CD4-positive, alpha-beta T cell treated with Interleukin-4 for 1 hour (primary cell): ENCODE measurements at places on chromosomes 1 and 21.

DNA sequence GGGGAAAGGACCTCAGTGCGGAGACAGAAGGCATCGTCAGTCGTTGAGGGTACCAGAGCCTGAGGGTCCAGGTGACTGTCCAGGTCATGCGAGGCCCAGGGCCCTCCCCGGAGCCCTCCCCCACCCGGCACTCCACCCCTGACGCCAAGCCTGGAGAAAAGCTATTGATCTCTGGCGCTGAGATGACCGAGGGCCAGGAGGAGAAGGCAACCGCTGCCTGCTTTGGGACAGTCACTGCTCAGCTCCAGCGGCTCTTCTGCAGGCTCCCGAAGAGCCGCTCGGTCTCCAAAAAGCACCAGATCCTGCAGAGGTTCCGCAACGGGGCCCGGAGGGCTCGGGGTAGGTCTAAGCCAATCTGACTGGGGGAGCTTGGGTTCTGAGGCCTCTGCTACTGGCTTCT, 10.9 kb downstream of the RASSF5 start:
- DNase-seq: no peak

GRCh38 chr1:57086154-57086553, 120.3 kb upstream of the C8B start:
- no peak for DNase-seq

DNA sequence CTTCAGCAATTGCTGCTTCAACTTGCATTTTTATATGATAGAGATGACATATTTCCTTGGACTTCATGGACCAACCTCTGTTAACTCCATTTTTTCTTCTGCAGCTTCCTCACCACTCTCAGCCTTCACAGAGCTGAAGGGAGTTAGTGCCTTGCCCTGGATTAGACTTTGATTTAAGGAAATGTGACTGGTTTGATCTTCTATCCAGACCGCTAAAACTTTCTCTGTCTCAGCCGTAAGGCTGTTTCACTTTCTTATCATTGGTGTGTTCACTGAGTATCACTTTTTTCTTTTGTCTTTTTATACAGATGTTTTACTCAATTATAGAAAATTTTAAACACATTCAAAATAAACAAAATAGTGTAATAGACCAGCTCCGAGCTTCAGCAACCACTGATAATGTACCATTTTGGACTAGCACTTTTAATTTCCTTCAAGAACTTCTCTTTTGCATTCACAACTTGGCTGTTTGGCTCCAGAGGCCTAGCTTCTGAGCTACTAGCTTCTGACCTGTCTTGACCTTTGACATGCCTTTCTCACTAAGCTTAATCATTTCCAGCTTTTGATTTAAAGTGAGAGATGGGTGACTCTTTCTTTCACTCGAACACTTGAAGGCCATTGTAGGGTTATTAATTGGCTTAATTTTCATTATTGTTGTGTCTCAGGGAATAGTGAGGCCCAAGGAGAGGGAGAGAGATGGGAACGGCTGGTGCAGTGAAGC, 9.3 kb downstream of the NEK7 start:
- no peak for DNase-seq

- no peak for DNase-seq
These were observed 16.2 kb downstream of the PI4KB start for GRCh38 chr1:151311011-151311410.

DNA sequence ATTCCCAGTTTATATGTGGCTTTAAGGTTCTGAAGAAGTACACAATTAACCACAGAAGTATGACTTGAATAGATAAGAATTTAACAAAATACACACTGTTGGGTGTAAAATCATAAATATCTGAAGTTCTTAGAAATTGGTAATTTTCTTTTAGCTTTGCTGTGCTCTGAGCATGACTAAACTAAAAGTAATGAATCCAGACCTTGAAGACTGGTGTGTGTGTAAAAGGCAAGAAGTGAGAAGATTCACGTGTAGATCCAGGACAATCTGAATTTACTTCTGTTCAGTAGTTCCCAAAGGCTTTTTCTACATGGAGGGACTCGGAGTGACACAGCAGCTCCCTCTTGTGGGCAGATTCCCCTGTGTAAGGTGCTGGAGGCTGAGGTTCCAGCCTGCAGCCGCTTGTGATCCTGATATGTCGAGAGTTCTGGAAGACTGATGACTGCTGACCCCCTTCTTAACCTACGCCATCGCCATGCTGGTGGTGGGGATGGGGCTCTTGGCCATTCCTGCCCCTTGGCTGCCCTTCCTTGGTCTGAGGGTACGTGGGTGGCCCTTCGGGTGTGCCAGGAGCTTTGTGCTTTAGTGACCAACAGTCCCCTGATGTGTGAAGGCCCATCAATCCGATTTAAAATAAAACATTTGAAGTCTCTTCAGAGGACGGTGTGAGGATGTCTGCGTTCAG, 62.7 kb downstream of the ADARB1 start:
- DNase-seq: peak; percentile 59

GRCh38 chr1:5909576-5910275, 82.5 kb downstream of the NPHP4 start:
- no peak for DNase-seq

DNA sequence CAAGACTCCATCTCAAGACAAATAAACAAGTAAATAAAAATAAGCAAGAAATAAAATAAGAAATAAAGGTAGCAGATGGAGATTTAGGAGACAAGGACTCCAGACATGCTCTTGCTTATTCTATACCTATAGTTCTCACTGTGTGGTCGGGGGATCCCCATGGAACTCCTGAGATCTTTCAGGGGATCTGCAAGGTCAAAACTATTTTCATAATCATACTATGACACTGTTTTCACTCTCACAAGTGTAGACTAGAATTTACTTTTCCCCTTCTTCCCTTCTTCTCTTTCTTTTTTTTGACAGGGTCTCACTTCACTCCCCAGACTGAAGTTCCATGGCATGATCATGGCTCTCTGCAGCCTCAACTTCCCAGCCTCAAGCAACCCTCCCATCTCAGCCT, 29.8 kb upstream of the NLRP3 start:
- DNase-seq: no peak

DNA sequence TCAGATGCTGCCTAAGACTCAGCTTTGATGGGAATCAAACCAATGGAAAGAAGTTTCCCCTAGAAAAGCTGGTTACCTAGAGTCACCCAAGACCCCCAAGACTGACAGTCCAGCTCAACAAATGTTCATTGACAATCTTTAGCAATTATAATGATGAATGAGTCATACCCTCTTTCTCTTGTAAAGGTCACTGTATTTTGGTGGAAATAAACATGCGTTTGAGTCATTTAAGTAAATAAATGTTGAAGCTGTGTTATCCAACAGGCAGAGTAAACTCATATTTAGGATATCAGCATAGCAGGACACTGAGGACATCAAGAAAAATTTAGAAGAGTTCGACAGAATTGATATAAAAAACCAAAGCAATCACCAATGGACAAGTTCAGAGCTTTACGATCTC, 295.9 kb downstream of the RGS7 start:
- DNase-seq: no peak

GRCh38 chr1:8746554-8746953, 70.9 kb downstream of the RERE start:
- no peak for DNase-seq

GRCh38 chr1:229047161-229047839, 223.6 kb upstream of the RAB4A start:
- DNase-seq: no peak

DNA sequence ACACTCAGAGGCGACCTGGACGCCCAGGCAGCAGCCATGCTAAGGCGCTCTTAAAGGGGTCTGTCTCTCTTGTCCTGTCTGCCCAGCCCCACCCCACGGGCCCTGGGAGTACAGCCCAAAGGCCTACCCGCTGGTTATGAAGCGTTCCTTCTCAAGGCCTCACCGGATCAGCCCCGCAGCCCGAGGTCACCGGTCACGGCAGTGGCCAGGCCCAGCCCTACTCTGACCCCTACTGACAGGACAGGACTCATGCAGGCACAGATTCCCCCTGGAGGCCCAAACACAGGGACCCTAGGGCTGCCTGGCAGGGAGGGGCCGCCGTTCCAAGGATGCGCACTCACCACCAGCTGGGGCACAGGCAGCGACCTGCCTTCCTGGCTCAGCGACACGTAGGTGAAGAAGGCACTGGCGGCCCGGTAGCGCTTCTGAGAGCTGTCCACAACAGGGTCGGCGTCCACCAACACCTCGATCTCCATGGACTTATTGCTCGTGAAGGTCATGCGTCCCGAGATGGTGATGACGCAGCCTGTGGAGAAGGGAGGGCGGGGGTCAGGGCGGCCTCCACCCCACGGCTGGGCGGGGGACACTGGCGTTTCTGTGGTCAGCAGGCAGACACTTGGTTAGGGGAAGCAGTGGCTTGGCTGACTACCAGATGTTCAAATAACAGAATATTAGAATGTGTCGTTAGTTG, 20.0 kb upstream of the GPR153 start:
- no peak for DNase-seq

DNA sequence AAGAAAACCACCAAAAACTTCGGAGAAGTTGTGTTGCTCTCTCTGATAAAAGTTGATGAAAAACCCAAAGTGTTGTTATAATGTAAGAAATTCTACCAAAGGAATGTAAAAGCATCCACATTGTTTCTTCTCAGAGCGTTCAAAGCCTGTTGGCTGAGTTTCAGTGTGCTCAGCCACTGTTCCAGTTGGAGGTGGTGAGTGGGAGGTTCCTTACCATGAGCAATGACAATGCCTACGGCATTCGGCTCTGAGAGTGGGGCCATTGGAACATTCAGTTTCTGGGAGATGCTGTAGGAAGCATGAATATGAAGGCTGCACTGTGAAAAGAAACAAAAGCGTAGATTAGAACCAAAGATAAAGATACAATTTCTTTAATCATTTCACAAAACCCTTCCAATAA, 20.5 kb upstream of the MYBPHL start:
- no peak for DNase-seq

DNA sequence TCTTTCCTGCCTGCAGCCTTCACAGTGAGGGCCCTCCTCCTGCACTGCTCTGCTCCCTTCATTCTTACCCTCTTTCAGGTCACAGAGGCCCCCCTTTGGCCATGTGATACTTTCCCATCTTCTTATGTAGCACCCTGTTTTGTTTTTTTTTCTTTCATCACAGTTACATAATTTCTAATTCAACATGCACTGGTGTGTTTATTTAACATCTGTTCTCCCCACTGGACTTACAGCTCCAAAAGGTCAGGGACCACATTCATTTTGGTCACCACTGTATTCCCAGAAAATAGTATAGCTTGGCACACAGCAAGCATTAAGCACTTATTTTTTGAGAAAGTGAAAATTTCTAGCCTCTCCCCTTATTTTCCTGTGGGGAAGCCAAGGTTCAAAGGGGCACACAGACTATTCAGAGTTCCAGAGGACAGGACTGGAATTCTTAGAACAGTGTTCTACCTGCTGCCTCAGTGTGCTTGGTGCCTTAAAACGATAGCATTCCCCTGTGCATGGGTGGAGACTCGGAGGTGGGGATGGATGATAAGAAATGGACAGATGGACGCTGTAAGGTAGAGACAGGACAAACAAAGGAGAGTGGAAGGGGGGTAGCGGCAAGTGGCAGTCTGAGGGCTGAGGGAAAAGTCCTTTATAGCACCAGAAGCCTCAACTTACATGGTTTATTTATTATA, 5.3 kb downstream of the DENND2D start:
- DNase-seq: no peak
